ENCODE measurements at places on chromosomes 12 and 14.

DNA sequence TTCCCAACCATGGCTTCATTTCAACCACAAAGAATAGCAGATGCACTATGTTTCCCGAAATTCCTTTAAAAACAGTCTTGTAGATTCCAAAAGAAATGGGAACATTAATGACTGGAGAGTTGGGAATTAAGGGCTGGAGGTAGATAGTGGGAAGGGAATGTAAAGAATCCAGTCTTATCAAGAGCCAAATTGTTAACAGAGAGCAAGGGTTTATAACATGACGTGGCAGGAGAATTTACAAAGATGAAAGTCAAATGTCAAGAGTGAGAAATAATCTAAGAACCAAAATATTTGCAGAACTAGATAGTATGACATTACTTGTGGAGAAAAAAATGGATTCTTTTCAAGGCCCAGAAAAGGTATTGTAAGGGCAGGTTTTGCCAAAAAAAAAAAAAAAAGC is 200.9 kb downstream of the GRIN2B start:
- peak; percentile 32 for DNase-seq

DNA sequence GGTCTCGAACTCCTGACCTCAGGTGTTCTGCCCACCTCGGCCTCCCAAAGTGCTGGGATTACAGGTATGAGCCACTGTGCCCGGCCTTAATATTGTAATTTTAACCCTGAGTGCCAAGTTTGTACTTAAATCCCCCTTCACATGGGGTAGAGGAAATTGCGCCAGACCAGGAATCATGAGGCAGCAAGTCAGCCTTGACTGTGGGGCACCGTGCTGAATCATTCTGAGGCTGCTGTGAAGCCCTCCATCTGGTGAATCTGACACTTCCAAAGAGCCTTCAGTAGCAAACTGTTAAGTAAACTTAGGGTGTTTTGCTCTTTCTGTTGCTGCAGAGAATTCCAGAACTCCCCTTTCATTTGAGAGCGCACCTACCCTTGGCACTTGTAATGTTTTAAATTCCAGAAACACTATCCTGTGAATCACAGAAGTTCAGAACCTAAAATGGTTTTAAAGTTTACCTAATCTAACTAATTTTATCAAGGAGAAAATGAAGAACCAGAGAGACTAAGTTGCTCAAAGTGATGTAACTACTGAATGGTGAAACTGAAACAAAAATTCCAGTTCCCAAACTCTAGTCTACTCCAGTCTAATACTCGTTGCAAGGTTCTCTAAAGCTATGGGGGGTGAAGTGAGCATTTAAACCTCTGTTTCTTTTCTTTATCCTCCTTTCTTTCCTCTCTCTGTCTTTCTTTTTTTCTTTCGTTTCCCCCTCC is 7.5 kb downstream of the HEBP1 start:
- DNase-seq: peak; percentile 94

DNA sequence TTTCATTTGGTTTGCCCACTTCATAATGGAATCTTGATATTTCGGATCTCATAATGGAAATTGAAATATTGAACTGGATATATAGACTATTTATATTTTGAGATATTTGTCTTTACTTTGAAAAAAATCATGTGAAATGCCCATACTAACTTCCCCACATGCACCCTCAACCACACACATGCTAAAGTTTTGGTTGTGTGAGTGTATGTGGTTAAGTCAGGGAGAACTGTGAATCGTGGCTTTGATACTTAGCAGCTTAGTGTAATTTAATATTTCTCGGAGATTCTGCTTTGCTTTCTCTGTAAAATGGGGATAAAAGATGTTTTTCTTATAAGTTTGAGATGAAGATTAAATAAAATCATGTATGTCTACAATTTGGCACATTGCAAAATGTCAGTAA is 162.1 kb downstream of the OTOGL start:
- no peak for DNase-seq

GRCh38 chr12:119964929-119965328 is 24.1 kb upstream of the BICDL1 start:
- no peak for DNase-seq

DNA sequence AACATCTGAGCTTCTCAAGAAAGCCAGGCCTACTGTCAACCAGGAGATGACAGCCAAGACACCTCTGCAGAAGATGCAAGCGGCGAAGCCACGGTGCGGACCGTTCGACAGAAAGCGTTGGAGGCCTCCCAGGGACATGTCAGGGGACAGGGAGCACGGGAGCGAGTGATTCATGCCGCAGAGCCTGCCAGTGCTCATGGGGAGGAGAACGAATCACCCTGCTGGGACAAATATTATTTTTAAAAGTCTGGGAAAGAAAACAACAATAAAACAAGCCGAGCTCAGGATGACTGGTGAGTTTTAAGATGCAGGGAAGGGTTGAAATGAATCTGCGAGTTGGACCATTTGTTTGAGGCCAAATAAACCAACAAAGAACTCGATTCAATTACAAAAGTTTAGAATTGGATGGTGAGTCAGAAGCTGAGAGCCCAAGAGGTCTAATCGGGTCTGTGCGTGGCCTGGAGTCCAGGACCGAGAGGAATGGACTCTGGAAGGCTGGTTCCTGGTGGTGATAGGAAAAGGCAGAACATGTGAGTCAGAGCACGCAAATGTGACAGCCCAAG is 91.0 kb downstream of the RBM19 start:
- peak; percentile 26 for DNase-seq

GRCh38 chr12:121365416-121366062 is 13.3 kb upstream of the ANAPC5 start:
- DNase-seq: peak; percentile 29

GRCh38 chr12:28973491-28973890 is 175.6 kb upstream of the FAR2 start:
- DNase-seq: peak; percentile 45

GRCh38 chr14:68217791-68218340 is 398.3 kb downstream of the RAD51B start:
- DNase-seq: no peak

GRCh38 chr12:106914796-106915634 is 40.7 kb upstream of the TMEM263 start:
- no peak for DNase-seq

- DNase-seq: no peak
These were observed 10.3 kb downstream of the TWF1 start for GRCh38 chr12:43795716-43796280.

DNA sequence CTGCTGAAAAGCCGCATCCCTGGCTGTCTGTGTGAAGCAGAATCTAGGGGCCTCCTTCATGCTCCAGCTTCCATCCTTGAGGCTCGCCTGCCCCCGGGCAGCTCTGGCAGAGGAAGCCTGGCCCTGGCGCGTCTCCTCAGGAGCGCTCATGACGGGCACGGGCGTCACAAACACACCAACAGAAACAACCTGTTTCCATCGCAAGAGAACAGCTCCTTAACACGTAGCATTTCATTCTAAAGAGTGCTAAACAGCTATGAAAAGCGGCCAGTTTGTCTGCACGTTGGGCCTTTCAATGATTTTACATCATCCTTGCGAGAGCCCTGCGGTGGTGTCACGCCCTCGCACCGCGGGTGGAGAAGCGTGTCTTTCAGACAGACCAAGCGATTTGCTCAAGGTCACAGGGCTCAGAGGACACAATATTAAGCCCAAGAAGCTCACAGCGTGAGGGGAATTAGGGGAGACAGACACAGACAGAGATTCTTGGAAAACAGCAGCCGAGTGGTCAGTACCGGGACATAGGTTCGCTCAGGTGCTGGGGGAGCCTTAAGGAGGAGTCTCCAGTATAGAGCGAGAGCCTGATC is 4.9 kb downstream of the ADGRD1 start:
- no peak for DNase-seq

GRCh38 chr12:96359328-96359727 is 40.9 kb downstream of the CDK17 start:
- no peak for DNase-seq

DNA sequence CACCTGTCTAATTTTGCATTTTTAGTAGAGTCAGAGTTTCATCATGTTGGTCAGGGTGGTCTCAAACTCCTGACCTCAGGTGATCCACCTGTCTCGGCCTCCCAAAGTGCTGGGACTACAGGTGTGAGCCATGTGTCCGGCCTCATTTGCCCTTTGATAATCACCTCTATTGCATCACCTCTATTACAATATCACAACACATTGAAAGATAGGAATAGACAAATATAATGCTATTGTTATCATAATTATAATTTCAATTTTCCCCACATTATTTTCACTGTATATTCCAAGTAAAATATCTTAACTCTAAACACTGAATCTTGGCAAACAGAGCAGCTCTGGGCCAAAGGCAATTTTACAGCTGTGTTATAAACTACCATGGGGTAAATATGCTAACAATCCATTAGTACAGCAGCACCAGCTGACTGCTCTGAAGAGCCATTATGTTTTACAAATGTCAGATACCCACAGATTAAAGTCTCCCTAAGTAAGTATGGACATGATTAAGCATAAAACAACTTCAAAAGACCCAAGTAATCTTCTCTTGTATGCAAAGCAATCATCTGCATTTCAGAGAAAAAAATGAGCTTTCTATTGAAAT is 173.2 kb downstream of the MED13L start:
- no peak for DNase-seq

- peak; percentile 72 for DNase-seq
These were observed 14.0 kb upstream of the PTGDR start for GRCh38 chr14:52253503-52253902.

- no peak for DNase-seq
These were observed 466.2 kb upstream of the FLRT2 start for GRCh38 chr14:85063747-85064146.

GRCh38 chr12:64461634-64462414 is 9.9 kb downstream of the TBK1 start:
- DNase-seq: peak; percentile 79

- DNase-seq: no peak
These were observed 389.0 kb upstream of the RPL10L start for GRCh38 chr14:47040550-47040949.

- DNase-seq: no peak
These were observed 194.8 kb downstream of the GRIN2B start for GRCh38 chr12:13786646-13787045.

GRCh38 chr12:12686925-12687324 is 9.1 kb downstream of the GPR19 start:
- DNase-seq: peak; percentile 85

GRCh38 chr12:26017484-26018211 is 59.2 kb downstream of the RASSF8 start:
- DNase-seq: peak; percentile 54

DNA sequence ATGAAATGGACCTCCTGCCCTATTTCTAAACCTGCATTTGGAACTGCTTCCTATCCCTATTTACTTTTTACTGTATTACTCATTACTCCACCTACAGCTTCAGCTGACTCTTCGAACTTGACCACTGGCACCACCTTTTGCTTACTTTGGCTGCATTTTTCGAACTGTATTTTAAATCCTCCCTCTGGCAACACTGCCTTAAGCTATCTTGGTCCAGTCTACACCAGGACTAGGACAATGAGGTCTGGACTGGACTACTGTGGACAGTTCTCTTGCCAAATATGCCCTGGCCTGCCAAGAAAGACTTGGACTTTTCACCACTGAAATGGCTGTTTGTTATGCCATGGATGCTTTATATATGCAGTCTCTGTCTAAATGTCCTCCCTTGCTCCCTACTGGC is 328.1 kb downstream of the BTG1 start:
- peak; percentile 64 for DNase-seq

GRCh38 chr12:5081016-5081415 is 37.3 kb downstream of the KCNA5 start:
- DNase-seq: no peak

GRCh38 chr14:81946375-81946774 is 412.7 kb upstream of the SEL1L start:
- DNase-seq: no peak

- DNase-seq: no peak
These were observed 17.7 kb downstream of the PSMC1 start for GRCh38 chr14:90274019-90274418.

DNA sequence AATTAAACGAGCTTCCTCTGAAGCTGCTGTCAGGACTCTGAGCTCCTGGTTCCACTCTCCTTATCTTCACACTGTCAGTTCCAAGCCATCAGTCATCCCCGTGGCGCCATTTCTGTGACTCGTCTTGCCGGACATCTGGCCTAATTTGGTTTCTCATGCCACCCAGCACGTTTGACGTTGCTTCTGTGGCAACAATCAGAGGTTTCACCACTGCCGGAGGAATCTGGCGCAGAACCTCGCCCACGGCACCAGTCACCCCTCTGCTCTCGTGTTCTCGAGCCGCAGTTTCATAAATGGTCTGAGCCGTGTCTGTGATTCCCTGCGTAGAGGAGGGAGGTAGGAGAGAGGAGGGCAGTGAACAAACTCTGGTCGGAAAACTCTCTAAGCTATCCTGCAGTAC is 29.7 kb downstream of the BDKRB1 start:
- DNase-seq: no peak

DNA sequence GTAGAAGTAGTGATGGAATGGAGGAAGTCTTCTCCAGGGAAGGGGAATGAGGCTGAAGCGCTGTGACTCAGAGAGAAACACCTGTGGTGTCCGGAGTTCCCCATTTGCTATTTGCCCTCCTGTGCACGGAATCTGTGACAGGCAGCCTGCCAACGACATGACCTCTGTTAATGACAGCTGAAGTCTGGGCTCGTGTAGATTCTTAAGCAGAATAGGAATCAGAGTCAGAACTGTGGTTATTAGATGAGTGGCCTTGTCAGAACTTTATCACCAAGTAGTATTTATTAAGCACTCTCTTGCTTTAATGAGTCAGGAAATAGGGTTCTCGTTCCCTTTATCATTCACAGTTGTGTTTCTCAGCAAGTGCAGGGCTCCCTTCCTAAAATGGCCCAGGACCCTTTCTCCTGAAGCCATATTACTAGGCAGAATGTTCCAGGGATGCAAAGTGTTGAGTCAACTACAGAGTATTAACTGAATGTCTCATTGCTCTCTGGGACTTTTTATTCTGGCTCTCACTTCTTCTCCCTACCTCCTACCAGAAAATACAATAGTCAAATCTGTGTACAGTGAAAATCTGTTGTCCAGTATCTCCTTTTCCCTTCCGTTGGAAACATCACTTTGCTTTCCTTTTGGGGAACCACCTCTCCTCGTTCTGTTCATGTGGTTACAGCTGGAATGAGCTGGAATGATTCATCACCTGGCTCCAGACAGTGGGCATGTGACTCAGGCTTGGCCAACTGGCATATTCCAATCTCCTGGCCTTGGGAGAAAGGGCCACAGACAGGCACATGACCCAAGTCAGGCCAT is 77.8 kb upstream of the MAX start:
- peak; percentile 96 for DNase-seq

DNA sequence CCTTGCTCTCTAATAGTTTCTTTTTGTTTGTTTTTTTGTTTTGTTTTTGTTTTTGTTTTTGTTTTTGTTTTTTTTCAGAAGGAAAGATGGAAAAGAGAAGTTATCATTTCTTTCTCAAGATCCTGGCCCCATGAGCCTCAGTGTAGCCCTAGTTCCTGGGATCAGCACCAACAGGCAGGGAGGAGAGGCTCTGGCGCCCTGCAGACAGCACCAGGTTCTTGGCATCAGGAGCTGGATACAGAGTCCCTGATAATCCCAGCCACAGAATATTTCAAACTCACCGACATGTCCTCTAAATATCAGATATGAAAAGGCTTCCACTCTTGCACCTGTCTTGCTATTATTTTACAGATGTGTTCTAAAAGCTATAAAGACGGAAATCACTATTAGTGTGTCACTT is 52.7 kb downstream of the FOXN3 start:
- no peak for DNase-seq

GRCh38 chr12:127334912-127335644 is 931.9 kb upstream of the TMEM132C start:
- no peak for DNase-seq

GRCh38 chr12:68675101-68675842 is 11.5 kb upstream of the NUP107 start:
- no peak for DNase-seq

GRCh38 chr12:106733660-106734059 is 40.8 kb upstream of the RIC8B start:
- DNase-seq: peak; percentile 32

All from fibroblast of the aortic adventitia (primary cell).